ENCODE measurements at places on chromosomes 12 and 14. TPM values are rescaled to one million over a fixed set of nuclear protein-coding genes. Genes with fewer than 3 reads are reported as not detected.

Gene APOLD1
- 2.7 TPM for total RNA-seq

Gene NANOG
- not detected for total RNA-seq

Gene IL22
- total RNA-seq = not detected

Gene KLRK1
- total RNA-seq = not detected

Gene CLEC4E
- not detected for total RNA-seq

Gene PSMD9
- 105 TPM for total RNA-seq

Gene HOXC12
- not detected for total RNA-seq

Gene APOF
- total RNA-seq = not detected

Gene CCNT1
- 26.9 TPM for total RNA-seq

Gene CCND2
- total RNA-seq = 98.0 TPM

Gene IFNG
- not detected for total RNA-seq

Gene ACVRL1
- 4.1 TPM for total RNA-seq

Gene PIWIL1
- total RNA-seq = 0.08 TPM

Gene KRT73
- not detected for total RNA-seq

Gene KCNC2
- total RNA-seq = not detected

Gene RBP5
- total RNA-seq = not detected

Gene IL31
- total RNA-seq = not detected

Gene P2RX7
- total RNA-seq = 2.4 TPM

Gene RTL1
- total RNA-seq = 0.58 TPM

Gene RAB5B
- 47.7 TPM for total RNA-seq

Gene VRTN
- total RNA-seq = not detected

Gene PUS1
- total RNA-seq = 9.0 TPM

Gene RERGL
- total RNA-seq = not detected

Gene RHEBL1
- total RNA-seq = 2.4 TPM

Gene RNF212B
- total RNA-seq = not detected

Gene BAZ1A
- total RNA-seq = 34.2 TPM

Gene RPGRIP1
- total RNA-seq = not detected

Measured in H4 (cell line).